GM12892 (cell line): ENCODE measurements at places on chromosomes 13 and 19.
A peak's percentile ranks its signal among the peaks of the same experiment; 100 is the strongest.

GRCh38 chr19:1081301-1082164 lies 13.6 kb downstream of the POLR2E start:
- DNase-seq: no peak

- DNase-seq: no peak
Observed at GRCh38 chr13:95502216-95502615, 50.3 kb upstream of the CLDN10 start.

DNA sequence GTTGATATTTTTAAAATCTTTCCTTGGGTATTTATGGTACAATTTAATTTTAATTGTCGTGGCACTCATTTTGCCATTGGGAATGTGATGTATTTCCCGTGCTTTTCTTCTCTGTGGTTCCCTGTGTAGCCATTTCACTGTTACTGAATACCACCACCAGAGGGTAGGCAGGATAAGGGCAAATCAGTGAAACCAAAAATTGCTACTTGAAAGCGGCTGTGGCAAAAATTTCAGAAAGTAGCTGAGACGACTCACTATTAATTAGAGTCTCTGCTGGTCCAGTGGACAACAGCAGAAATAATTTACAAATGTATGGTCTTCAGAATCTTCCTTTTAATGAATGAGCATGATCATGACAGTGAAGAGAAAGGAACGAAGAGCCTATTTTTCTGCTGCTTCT lies 34.4 kb upstream of the MIR17HG start:
- DNase-seq: no peak

DNA sequence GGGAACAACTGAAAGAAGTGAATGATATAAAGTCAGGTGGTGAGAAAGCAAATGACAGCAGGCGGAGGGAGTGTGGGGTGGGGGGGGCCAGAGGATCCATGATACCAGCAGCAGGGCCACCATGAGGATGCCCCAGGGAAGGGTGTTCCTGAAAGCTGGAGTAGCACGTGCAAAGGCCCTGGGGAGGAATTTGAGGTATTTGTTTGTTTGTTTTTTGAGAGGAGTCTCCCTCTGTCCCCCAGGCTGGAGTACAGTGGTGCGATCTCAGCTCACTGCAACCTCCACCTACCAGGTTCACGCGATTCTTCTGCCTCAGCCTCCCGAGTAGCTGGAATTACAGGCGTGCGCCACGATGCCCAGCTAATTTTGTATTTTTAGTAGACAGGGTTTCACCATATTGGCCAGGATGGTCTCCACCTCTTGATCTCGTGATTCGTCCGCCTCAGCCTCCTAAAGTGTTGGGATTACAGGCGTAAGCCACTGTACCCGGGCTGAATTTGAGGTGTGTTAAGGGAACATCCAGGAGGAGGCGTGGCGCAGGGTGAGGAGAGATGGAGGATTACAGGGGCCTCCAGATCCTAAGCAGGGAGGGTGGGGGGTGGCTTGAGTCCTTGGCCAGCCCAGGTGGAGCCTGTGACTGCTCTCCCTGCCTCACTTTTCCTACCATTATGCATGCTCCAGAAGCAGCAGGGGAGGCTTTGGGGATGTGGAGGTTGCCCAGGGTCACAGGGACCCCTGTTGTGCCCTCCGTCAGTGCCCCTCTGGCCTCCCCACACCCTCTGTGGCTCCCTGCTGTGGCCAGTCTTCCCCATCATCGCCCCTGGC lies 12.4 kb upstream of the JUND start:
- no peak for DNase-seq

DNA sequence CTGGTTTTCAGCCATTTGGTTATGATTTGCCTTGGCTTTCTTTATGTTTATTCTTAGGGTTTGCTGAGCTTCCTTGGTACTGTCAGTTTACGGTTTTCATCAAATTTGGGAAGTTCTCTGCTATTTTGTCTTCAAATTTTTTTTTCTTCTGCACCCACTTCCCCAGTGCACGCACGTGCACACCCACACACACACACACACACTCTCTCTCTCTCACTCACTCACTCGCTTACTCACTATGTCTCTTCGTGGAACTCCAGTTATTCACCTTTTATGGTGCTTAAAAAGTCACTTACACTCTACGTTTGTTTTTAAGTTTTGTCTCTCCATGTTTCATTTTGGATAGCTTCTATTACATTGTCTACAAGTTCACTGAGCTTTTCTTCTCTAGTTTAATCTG lies 7.1 kb downstream of the AKAP11 start:
- no peak for DNase-seq

DNA sequence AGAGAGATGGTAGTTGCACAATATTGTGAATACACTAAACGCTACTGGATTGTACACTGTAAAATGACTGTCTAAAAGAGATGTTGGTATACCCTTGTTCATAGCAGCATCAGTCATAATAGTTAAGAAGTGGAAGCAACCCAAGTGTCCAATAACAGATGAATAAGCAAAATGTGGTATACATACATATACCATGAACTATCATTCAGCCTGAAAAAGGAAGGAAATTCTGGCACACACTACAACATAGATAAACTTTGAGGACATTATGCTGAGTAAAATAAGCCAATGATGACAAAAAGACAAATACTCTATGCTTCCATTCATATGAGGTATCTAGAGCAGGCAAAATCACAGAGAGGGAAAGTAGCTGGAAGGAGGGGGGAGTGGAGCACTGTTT lies 16.0 kb downstream of the DZIP1 start:
- DNase-seq: no peak

DNA sequence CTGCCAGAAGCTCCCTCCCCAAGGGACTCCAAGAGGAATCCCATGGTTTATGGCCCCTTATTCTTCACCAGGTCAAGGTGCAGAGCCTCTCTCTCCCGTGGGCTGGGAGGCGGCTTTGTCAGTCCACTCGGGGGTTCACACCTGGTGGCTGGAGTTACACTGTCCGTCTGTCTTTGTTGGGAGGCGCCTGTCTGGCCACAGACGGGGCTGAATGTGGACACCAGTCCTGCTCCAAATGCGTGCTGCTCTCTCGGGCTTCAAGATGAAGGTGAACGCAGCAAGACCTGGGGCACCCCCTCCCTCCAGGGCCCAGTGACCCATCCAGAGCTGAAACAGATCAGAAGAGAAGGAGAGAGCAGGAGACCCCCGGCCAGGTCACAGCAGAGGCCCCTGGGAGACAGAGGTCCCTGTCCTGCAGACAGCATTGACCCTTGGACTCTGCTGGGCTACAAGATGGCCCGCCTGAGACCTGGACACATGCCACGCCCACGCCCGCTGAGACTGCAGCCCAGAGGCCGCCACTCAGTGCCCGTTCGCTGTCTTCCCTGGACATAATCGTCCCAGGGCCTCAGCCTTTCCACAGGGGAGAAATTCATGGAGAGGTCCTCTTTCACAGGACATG lies 29.9 kb upstream of the TUBGCP3 start:
- no peak for DNase-seq

GRCh38 chr13:51000571-51001260 lies 91.1 kb downstream of the RNASEH2B start:
- no peak for DNase-seq

DNA sequence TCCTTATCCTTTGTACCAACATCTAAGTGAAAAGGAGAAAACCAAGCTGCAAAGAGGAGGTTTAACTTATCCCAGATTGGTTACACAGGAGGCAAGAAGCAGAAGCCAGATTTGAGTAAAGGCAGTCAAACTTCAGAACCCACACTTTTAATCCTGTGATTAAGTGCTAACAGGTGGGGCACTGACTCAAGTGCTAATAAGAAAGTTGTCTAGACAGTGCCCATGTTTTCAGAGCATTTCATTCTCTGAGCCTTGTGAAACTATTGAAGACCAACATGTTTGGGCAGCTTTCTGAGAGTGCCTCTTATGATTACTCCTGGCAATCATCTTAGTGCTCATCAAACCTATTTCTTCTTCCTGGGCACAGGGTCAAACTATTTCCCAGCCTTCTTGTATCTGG lies 380.8 kb downstream of the KCNRG start:
- no peak for DNase-seq

DNA sequence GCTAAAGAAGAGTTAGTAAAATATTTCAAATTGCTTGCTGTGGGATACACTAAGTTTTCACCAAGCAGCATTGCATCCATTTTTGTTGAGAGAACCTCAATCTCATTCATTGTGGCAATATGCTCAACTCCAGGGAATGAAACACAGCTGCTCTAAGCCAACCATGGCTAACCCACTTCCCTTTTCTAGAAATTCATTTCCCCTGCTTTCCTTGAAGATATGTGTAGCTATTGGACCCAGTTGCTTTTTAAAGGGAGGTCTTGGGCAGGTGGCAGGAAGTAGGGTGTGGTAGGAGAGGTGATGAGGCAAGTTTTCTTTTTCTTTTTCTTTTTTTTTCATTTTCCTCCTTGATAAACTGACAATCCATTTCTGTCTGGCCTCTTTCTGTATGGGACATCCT lies 452.2 kb downstream of the FGF14 start:
- DNase-seq: no peak

- no peak for DNase-seq
Observed at GRCh38 chr13:50677687-50678463, 165.6 kb downstream of the DLEU7 start.

GRCh38 chr13:34637636-34638035 lies 304.4 kb upstream of the NBEA start:
- DNase-seq: no peak

- DNase-seq: no peak
Observed at GRCh38 chr19:4507804-4508203, 10.5 kb downstream of the PLIN4 start.

- no peak for DNase-seq
Observed at GRCh38 chr19:57664269-57665127, 4.2 kb upstream of the ZSCAN4 start.

DNA sequence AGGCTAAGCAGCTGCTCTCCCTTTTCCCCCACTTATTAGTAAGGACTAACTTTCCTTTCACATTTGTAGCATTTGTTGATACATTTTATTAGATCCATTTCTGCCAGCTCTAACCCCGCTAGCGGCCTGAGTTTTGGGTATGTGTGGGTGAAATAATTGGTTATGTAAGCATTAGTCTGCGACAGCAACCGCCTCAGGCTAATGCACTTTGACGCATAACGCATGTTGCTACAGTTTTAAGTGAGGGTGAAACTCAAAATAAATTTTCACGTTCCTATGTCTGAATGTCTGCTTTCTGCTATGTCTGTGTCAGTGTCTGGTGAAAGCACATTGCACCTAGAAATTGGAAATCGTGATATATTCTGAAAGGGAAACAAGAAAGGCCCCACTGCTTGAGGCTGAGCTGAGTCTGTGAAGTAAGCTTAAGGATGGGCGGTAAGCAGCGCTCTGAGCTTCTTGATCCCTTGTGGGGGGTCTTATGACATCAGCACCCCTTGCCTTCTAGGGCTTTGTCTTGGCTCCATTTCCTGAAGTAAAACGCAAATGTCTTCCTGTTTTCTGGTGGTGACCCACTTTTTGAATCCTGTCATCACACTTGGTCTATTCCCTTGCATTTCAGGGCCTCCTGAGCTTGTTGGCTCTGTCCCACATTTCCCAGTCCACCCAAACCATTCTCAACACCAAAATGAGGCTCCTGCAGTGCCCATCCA lies 648.3 kb upstream of the ARGLU1 start:
- DNase-seq: no peak

- no peak for DNase-seq
Observed at GRCh38 chr19:28445826-28446225, 767.1 kb downstream of the UQCRFS1 start.

DNA sequence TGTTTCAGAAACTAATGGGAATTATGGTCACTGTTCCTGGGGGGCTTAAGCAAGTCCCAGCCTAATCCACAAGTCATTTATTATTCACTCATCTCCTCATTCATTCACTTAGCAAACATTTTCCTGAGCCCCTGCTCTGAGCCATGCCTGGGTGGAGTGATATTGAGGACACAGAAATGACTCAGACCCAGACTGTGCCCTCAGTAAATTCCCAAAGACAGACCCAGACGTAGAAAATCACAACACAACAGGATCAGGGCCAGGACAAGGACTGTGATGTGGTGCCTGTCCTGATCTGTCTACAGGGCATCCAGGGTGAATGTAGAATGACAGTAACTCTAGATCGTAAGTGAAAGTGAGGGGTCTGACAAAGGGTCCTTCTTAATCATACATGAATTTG lies 7.0 kb upstream of the SPACA6 start:
- DNase-seq: no peak

GRCh38 chr13:24112791-24113190 lies 47.7 kb upstream of the SPATA13 start:
- no peak for DNase-seq

DNA sequence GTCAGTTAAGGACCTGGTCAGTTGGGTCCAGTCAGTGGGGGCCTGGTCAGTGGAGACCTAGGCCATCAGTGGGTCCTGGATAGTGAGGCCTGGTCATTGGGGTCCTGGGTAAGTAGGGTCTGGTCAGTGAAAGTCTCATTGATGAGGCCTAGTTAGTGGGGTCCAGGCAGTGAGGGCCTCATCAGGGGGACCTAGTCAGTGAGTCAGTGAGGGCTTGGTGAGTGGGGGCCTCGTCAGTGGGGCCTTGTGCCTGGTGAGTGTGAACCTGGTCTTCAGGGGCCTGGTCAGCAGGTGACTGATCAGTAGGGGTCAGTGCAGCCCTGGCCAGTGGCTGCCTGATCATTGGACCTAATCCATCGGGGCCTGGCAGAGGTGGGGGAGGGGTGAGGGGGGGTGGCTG lies 42.6 kb upstream of the TPM4 start:
- DNase-seq: peak; percentile 12

DNA sequence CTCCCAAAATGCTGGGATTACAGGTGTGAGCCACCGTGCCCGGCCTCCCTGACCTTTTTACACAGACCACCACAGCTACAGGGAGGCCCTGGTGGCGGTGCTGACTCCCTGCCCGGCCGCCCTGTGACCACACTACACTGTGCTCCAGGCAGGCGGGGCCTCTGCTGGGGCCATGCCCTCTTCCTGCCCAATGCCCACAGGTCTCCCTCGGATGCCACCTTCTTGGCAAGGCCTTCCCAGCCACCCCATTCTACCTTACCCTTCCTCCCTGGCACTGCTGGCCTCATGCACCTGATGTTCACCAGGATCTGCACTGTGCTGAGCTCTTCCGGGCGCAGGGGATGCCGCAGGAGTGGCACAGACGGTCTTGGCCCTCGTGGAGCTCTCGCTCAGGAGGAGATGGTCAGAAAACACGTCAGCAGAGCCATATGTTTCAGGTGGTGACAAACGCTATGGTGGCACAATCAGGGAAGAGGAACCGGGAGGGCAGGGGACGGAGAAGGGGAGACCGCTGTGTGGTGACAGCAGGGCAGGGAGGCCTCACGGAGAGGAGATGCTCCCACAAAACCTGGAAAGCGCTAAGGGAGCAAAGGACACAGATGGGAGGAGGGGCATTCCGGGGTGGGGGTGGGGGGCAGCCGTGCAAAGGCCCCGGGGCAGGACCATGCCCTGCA lies 4.1 kb downstream of the PIP5K1C start:
- no peak for DNase-seq
